ENCODE measurements at places on chromosomes 3 and 15. TPM values are rescaled to one million over a fixed set of nuclear protein-coding genes. Genes with fewer than 3 reads are reported as not detected.

DNA sequence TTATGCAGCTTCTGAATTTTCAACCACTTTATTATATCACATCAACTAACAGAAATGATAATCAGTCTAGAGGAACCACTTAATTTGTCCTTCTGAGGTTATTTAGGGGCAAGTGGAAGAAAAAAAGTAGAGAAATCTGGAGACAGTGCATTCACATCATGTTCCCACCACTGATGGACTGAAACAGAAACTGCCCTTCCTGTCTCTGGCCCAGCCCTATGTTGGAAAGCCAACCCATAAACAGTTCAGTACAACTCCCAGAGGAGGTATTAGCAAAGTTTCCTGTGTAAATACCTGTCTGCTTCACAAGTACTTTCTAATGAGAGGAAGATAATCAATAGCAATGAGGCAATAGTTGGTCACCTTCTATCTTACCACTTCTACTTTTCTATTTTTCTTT, 205.8 kb downstream of the SSR3 start:
- DNase-seq = no peak

DNA sequence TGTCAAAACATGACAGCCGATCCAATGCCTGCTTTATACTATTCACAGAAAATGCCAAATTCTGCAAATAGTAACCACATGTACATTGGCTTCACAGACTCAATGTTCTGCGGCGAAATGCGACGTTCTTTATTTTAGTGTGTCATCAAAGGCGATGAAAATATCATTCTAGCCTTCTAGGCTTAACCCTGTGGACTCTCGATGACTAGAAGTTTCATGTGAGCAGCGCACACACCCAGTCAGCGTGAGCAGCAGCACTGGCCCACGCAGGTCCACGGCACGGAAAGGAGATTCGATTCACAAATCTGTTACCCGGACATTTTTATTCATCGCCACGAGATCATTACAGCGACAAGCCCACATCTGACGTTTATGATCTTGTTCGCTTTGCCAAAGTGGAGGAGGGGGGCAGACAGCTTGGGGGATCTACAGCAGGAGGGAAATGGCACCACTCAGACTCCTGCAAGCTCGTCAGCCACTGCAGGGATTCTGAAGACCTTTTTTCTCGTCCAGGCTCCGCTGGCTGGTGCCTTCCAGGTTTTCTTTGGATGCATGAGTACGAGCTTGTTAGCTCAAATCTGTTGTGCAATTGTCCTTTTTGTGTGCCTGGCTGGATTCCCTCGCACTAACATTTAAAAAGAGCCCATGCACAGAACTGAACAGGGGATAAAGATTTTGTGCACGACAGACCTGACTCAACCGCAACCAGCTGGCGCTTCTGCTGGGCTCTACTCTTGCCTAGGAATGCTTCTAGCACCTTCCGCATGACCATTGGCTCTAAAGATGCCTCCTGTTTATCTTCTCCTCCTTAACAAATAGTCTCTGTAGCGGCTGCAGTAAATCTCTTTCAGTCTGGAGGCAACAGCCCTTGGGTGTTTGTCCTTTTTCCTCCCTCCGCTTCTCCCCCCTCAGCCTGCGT, 938.4 kb downstream of the MCTP2 start:
- DNase-seq = peak; percentile 89

- peak; percentile 84 for DNase-seq
Observed at GRCh38 chr3:143302638-143303171, 183.1 kb downstream of the CHST2 start.

DNA sequence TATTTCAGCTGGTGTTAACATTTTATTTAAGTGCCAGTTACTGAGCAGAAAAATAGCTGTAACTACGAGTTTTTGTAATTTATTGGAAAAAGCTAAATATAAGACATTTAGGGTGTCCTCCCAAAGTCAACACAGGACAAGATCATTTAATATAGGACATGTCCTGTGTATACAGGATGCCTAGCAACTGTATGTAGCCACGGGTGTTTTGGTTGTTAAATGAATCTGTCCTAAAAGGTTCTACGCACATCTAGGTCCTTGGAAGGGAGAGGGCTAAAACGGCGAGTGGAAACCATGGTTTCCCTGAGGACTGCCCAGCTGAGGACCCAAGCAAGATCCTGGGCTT, 565 bp upstream of the ZNF621 start:
- no peak for DNase-seq

DNA sequence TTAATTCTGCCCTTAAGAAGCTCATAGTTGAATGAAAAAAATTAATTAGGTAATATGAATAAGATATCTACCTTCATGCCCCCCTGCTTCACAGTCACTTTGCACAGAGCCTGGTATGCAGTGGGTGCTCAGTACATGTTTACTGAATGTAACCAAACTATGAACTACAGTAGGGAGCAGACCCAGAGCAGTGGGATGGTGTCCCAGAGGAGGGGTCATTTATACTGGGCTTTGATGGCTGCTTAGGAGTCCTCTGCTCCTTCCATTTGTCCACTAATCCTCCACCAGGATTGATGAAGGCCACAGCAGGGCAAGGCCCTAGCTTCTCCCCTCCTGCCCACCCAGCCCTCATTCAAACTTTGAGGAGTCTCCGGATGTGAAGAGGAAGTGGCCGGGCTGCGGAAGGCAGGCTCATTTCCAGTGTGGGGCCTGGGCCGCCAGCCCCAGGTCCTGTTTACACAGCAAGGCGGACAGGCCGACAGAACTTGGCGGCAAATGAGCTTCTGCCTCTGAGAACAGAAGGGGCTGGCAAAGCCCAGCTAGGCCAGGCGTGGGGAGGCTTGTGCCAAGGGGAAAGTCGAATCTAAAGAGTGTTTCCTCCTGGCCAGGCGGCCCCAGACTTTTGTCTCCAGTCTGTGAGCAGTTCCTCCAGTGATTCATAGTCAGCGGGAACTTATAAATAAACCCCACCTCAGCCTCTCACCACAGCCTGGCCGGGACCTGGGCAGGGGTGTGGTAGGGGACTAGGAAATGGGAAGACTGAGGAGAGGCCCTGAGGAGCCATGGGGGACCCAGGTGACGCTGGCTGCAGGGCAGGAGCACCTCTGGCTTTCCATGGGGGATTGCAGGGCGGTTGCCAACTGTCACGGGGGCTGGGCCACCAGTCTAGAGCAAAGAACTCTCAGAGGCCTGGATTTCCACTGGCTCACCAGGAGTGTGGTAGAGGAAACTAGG, 51.6 kb upstream of the LCTL start:
- peak; percentile 71 for DNase-seq

The CCDC39 gene
- under 0.01 TPM for total RNA-seq

DNA sequence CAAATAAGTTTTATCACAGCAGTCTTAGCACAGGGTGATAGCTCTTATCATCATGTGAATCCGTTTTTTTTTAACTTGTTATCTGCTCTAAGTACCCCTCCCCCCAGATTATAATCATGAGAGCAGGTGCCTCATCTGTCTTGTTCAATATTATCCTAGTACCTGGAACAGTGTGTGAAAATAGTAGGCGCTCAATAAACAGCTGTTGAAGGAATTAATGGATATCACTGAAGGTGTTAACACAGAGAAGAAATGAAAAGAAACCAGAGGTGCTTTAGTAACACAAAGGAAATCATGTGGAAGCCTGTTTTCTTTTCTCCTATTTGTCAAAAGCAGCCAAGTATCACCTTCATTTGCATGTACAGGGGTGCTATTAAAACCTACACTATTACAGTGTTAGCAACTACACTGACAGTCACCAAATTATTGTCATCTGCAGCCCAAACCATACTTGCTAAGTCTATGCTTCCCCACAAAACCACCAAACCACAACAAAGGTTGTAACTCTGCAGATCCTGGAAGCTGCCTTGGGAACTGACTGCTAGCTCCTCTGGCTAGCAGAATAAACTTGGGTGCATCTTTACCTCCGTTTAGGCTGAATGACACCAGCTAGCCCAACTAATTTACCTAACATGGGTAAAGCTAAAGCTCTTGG, 2.9 kb downstream of the XPC start:
- no peak for DNase-seq

GRCh38 chr15:58049520-58050227, 15.8 kb downstream of the ALDH1A2 start:
- DNase-seq = no peak

- no peak for DNase-seq
Observed at GRCh38 chr15:40508216-40508615, 37.4 kb downstream of the CHST14 start.

DNA sequence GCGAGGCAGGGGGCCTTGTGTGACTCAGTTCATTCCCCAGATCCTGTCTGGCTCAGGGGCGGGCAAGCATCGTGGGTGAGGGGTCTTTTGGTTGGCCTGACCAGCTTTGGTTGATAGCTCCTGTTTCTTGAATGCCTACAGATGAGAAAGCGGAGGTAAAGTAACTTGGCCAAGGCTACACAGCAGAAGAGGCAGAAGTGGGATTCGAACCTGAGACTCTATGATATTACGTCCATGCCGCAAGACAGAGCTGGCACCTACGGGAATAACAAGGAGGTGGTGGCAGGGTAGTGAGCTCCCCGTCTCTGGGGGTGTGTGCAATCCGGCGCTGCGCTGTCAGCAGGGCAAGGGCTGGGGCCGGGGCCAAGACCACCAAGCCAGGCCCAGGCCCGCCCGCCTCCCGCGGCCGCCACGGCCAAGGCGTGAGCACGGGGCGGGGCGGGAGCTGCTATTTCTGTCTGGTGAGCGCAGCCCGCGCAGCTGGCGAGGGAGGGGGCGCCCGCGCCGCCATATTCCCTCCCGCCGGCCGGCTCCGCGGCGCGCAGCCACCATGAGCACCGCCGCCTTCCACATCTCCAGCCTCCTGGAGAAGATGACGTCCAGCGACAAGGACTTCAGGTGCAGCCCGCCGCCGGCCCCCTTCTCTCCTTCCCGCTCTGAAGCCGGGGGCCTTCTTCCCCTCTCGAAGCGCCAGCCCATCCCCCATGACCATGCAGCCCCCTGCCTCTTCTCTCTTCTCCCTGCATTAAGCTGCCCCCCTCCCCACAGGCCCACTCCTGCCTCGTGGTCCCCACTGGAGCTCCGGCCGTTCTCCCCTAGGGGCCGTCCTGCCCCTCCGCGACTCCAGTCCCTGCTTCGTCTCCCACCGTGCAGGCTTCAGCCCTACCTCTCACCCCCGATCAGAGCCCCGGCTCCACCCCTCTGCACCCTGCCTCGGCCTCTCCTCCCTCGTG, at the start of gene CAND2:
Gene CAND2 (plus strand): TSS at position 510 of the 953 bp plus-strand sequence. CDS start 41 bp downstream, at position 551.
- peak; percentile 42 for DNase-seq

GRCh38 chr3:194221336-194221735, 85.4 kb downstream of the HES1 start:
- DNase-seq = no peak

GRCh38 chr15:60000113-60000823, 3.8 kb upstream of the FOXB1 start:
- DNase-seq = no peak

DNA sequence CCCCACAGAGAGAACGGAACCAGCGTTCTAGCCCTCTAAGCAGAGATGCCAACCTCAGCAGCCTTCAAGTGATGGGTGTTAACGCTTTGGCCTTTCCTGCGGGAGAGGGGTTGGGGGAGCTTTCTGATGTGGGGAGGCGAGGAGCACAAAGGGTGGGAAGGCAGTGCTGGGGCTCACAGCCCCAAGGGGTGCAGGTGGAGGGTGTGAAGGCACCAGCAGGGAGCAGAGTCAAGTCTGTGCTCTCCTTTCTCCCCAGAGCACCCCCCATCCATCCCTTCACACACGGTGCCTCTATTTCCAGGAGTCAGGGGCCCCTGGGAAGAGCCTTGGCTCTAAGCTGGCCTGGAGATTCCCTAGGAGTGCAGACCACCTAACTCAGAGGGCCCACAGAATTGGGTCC, 4.1 kb downstream of the C15orf62 start:
- DNase-seq = no peak

The ALDH1A2 gene
- total RNA-seq = 2.9 TPM

DNA sequence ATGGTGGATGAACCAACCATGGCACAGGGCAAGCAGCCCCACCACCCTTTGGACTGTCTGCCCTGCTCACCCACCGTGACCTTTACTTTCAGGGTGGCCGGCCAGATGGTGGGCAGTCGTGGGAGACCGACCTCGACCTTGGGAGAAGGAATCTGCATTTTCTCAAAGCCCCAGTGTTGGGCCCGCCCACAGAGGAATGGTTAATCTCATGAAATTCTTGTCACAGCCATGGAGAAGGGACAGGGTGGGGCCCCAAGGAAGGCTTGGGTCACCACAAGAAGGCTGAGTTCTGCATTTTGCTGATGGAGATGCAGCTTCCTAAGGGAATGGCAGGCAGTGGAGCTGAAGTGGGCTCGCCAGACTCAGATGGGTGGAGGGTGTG, 2.9 kb downstream of the PLXND1 start:
- peak; percentile 81 for DNase-seq

- no peak for DNase-seq
Observed at GRCh38 chr3:64449026-64449425, 223.8 kb upstream of the PRICKLE2 start.

The COL8A1 gene
- total RNA-seq = 324 TPM

- no peak for DNase-seq
Observed at GRCh38 chr3:187406927-187407326, 38.7 kb downstream of the RTP4 start.

- DNase-seq = no peak
Observed at GRCh38 chr15:88395241-88395640, 71.9 kb downstream of the MRPL46 start.

- DNase-seq = no peak
Observed at GRCh38 chr3:51358981-51359380, 26.1 kb upstream of the MANF start.

- peak; percentile 44 for DNase-seq
Observed at GRCh38 chr3:197327701-197328100, 29.3 kb upstream of the DLG1 start.

The CHRD gene
- total RNA-seq = 1.7 TPM

The TRPM1 gene
- under 0.01 TPM for total RNA-seq

- no peak for DNase-seq
Observed at GRCh38 chr3:160127308-160127707, 97.9 kb upstream of the C3orf80 start.

DNA sequence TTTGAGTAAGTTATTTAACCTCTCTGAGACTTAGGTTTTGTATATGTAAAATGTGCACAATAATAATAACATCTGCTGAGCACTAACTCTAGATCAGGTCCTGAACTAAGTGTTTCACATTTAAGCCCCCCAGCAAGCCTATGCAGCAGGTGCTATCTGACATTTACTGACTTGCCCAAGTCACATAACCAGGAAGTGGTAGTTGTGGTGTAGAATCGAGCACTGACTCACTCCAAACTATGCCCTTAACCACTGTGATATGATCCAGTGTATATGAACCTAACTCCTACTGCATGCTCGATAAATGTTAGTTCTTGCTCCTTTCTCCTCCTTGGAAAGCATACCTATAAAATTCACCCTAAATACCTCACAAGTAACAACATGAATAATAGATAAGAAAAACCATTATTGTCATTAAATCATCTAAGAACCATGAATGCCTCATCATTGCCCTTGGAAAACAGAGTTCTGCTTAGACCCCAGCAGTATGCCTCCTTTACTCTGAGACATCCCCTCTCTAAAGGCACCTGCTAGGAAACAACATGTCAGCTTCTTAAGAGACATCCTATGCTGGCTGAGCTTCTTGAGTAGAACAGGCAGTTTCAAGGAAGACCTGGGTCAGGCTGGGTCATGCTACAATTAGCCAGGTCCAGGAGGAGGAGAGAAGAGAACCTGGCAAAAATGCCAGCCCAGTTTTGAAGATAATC, 3.0 kb upstream of the SHC4 start:
- DNase-seq = peak; percentile 55

GRCh38 chr3:188234132-188234531, 80.2 kb downstream of the LPP start:
- no peak for DNase-seq

Measured in fibroblast of villous mesenchyme (primary cell).